ENCODE measurements at places on chromosomes 5 and 9.

GRCh38 chr5:7849681-7850394, 1.1 kb downstream of the CFAP90 start:
- no peak for DNase-seq

DNA sequence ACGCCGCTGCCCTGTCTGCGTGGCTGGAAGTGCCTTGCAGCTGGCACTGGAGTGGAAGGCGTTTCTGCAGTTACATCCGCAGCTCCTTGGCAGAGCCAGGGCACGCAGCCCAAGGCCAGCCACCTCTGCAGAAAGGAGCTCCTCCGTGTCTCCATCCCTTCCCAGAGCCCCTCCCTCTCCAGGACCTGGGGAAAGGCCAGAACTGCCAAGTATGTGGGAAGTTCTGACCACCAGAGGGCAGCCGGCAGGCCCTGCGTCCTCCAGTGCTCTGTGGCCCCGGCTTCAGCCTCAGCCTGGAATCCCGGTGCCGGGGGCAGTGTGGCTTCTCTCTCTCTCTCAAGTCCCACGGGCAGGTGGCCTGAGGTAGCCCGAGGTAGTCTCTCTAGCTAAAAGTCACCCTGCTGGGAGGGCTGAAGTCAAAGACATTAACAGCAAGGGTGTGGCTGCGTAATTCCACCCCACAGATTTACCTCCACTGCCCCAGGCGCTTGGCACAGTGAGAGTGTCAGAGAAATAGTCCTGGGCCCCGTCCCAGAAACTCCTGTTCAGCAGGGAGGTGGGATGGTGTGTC, 101.7 kb upstream of the FCN2 start:
- DNase-seq: no peak

GRCh38 chr5:14851597-14851996, 20.0 kb downstream of the ANKH start:
- DNase-seq: no peak

DNA sequence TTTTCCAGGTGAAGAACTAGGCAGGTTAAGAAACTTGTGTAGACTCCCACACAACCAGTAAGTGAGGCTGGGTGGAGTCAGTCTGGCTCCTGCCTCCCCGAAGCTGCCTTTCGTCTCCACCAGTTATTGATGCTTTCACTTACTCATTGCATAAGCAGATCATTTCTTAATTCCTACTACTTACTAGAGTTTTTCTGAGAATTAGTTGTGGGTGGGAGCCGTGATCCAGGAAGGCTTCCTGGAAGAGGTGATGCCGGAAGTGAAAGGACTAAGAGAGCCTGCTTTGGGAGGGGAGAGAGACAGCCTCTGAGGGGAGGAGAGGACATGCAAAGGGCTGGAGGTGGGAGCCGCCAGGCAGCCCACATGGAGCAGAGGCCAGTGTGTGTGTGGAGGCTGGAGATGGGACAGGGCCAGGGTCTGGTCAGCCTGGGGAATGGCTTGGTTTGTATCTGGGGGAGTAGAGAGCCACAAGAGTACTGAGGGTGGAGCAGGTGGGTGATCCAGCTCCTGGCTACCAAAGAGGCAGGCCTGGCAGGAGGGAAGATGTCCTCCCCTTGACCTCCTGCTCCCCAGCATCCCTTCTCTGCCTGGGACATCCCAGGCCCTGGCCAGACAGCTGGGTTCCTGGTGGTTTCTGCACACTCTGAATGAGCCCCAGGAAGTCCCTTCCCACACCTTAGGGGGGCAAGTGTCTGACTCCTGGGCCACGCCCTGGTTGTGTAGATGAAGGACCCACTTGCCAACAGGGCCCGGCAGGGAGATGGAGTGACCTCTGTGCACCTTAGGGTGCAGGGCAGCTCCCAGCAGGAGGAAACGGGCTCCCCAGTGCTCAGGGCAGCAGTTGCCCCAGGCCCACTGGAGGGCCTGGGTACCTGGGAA, 12.2 kb upstream of the CARD19 start:
- no peak for DNase-seq

DNA sequence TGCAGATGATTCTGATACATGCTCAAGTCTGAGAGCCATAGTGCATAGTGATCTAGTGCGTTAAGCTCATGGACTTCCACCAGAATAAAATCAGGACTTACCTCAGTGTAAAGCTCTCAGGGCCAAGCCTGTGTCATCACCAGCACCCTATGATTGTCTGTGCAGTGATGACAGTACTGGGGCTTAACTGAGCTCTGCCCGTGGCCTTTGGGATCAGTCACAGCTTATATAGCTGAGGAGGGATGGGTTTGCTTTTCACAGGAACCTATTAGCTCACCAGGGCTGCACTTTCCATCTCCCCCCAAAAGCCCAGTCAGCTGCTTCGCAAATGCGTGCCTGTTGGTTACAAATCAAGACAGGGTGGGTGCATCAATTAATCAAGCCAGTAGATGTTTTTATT, 246.9 kb downstream of the NR3C1 start:
- no peak for DNase-seq

- DNase-seq: no peak
Measured at GRCh38 chr9:135201711-135202110, 114.2 kb downstream of the OLFM1 start.

- no peak for DNase-seq
Measured at GRCh38 chr5:5787373-5787772, 364.9 kb downstream of the ICE1 start.

GRCh38 chr9:130196643-130197042, 24.4 kb downstream of the NCS1 start:
- DNase-seq: no peak

GRCh38 chr5:151097820-151098767, 17.3 kb upstream of the TNIP1 start:
- no peak for DNase-seq

GRCh38 chr5:134053840-134054338, 49.1 kb upstream of the VDAC1 start:
- no peak for DNase-seq

- no peak for DNase-seq
Measured at GRCh38 chr9:130867556-130867955, 29.1 kb downstream of the QRFP start.

- no peak for DNase-seq
Measured at GRCh38 chr5:95927927-95928723, 33.5 kb downstream of the ELL2 start.

DNA sequence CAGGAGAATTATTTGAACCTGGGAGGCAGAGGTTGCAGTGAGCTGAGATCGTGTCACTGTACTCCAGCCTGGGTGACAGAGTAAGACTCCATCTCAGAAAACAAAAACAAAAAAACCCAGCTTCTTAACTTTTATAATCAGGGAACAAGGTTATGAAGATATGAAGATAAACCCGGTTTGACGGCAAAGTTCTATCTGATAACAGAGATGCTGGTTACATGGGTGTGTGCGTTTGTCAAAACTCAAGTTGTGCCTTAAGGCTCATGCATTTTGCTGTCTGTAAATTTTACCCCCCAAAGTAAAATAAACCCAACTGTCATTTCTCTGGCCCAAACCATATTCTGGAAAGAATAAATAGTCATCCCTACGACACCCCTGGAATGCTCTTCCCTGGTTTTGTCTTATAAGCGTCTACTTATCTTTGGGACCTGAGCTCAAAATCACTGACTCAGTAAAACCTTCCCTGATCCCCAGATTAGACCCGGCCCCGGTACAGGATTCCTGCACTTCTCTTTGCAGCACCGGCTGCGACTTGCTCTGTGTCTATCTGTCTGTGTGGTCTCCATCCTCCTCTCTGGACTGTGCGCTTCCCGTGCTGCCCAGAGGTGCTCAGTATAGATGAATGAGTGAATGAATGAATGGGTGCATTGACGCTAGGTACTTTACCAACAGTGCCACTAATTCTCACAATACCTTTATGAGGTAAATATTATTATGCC, 172.2 kb downstream of the DAB2IP start:
- DNase-seq: no peak

- DNase-seq: no peak
Measured at GRCh38 chr9:72327631-72328030, 37.4 kb downstream of the ZFAND5 start.

GRCh38 chr5:39758426-39758825, 333.6 kb upstream of the DAB2 start:
- no peak for DNase-seq

- DNase-seq: no peak
Measured at GRCh38 chr5:68381909-68382308, 166.4 kb downstream of the PIK3R1 start.

GRCh38 chr5:140611020-140611521, 21.9 kb downstream of the CD14 start:
- DNase-seq: no peak

DNA sequence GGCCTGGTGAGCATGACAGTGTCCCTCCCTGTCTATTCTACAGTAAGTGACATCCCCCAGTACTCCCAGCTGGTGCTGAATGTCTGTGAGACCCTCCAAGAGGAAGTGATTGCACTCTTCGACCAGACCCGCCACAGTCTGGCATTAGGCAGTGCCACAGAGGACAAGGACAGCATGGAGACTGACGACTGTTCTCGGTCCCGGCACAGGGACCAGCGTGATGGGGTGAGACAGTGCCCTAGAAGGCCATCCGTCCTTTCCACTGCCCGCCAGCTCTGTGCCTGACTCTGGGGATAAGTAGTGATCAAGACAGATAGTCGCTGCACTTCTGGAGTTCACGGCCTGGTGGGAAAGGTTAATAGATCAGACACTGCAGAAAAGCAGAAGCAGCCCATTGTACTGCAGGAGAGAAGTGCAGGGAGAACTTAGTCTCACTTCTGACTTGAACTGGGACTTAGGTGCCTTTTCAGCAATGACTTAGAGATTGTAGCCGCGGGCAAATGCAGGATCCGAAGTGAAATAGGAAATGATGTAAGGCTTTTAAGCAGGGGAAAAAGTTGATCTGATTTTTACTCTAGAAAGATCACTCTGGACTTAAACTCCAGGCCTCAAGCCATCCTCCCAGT, 28.4 kb downstream of the SH3GLB2 start:
- no peak for DNase-seq
